ENCODE measurements at places on chromosomes 3 and 15.

DNA sequence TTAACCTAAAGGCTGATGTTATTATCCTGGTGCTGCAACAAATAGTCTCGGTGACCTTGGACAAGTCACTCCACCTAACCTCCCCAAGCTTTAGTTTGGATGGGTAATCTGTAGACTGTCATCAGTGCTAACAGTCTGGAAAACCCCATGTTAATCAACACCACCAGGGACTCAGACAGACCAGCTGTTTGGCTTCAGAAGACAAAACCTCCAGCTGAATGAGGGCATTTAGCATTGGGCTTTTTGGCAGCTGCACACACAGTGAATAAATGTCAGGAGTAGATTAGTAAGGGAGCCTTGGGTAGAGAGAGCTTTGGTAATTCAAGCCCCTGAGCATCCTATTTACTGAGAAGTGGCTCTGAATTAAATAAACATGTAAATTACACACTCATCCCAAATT lies 24.9 kb upstream of the C3orf80 start:
- no peak for DNase-seq

DNA sequence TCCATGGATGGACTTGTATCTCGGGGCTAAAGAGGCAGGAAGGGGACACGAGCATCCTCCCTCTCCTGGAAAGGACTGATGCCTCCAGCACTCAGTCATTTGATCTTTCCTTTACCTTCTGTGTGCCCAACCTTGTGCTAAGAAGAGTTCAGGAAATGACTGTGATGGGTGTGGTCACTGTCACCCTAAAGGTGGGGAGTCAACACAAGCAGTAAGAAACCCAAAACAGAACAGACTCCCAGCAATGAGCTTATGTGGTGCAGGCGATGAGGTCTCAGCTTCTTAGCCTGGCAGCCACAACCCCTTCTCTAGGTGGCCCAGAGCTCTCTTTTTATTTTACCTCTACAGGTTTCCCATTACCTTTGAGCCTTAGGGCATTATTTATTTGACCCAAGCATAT lies 3.8 kb downstream of the MPI start:
- DNase-seq: no peak

DNA sequence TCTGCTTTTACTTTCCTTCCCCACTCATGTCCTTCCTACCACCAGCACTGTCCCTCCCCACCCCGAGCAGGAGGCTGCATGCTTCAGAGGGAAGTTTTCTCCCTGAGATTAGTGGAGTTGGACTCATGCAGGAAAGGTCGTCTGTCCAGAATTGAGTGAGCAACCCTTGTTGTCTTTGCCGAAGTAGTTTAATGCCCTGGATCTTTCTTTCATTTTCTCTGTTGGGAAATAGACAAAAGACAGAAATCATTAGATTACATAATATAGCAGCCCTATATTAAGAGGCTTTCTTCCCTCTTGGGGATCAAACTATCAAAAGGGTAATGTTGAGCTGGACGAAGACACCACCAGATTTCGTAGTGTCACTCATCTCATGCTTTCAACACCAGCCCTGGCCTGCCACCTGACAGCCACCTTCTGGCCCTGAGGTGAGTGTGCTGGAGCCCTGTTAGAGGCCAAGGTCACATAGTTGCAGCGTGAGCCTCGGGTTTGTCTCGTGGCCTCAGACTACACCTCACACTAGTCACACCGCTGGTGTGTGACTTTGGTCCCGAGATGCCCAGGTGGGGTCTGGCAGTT lies 231.0 kb downstream of the ITPR1 start:
- no peak for DNase-seq

- DNase-seq: no peak
Observed at GRCh38 chr3:131007782-131008181, 18.8 kb downstream of the ASTE1 start.

DNA sequence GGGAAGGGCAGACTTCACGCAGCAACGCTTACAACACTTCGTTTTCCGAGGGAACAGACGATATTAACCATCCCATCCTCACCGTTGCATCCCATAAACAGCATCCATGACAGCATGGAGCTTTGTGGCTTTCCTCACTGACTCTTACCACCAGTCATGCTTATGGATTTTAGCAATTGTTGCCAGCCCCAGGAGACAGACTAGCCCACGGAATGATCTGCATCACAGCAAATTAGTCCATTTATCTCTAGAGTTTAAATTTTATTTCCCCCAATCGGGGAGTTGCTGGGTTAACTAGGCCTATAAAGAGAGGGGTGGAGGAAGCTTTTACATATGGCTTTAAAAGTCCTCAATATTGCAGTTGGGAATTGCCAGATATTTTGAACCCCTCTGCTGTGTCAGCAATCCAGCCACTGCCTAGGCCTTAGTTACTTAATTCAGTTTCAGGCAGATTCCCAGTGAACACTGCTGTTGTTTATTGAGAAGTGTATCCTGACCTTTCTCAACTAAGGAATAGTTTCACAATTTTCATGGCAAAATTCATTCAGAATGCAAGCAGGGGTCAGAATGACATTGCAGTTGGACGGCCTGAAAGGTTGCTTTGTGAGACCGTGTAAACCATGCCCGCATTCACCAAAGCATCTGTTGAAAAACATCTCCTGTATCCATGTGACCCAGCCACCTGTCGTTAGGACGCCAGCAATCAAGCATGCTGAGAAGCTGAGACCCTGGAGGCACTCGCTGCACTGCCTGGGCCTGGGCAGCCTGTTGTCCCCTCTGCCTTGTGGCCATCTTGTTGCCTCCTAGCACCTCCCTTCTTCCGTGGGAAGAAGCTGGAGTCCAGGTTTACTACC lies 397.4 kb upstream of the TPM1 start:
- DNase-seq: no peak

Data from mucosa of gallbladder (tissue), 1 donor.